ENCODE measurements at places on chromosomes 7 and 10.

DNA sequence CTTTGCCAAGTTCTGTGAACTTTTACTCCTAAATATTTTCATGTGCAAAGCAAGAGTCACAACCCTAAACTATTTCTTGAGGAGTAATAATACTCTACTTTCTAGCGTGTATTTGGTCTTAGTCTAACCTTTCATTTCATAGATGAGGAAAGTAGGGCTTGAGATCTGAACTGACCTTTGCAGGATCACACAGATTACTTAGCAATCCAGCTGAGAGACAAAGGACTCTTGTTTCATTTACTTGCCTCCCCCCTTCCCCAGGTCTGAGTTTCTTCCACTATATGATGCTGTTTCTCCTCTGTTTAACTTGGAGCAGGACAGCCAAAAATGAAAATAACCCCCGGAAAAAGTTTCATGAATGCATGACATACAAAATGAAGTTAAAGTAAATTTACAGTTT, 75.3 kb upstream of the PTN start:
- DNase-seq = no peak

DNA sequence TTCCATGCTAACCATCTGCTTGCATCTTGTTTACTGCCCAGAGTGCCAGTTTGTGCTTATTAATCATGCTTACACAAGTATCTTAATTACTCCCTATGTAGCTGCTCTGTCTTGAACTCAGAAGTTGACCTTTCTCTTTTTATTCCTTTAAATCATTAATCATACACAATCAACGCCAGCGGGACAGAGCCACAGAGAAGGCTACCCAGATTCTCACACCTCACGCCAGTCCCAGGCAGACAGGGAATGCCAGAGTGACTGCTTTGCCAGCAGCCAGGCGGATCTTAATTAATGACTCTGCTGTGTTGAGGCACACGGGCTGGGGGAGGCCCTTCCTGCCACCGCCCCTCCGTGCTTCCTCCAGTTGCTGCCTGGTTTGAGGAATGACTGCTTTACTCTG, 229.4 kb downstream of the LRMDA start:
- no peak for DNase-seq

GRCh38 chr7:131897016-131897789, 340.8 kb upstream of the PODXL start:
- DNase-seq = no peak

DNA sequence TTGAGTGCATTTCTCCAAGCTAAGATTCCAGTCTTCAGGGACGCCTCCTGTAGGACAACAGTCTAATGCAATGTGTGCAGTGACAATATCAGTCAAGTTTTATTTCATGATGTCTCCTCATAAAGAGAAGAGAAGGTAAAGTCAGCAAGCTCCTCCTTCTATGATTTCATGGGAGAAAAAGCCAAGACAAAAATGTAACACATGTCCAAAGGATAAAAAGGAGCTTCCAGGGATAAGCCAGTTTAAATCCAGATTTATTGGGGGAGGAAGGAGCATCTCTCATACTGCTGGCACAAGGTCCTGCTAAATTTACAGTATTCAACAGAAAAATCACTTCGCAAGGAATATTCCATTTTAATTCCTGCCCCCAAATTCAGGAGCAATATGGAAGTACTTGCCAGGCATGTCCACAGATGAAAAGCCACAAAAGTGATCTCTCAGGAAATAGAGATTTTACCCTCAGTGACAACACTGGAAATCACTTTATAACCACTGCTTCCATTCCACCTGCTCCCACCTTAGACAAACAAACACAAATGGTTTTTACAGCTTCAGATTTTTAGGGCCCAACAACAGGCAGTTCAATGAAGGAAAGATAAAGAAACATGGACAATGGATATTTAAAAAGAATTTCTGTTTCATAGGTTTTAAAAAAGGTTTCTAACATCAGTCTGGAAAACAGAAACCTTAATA, 677.5 kb upstream of the C7orf33 start:
- no peak for DNase-seq

GRCh38 chr7:157432541-157432956, 95.7 kb downstream of the DNAJB6 start:
- peak; percentile 79 for DNase-seq

GRCh38 chr10:69375307-69376151, 41.2 kb downstream of the TACR2 start:
- no peak for DNase-seq

DNA sequence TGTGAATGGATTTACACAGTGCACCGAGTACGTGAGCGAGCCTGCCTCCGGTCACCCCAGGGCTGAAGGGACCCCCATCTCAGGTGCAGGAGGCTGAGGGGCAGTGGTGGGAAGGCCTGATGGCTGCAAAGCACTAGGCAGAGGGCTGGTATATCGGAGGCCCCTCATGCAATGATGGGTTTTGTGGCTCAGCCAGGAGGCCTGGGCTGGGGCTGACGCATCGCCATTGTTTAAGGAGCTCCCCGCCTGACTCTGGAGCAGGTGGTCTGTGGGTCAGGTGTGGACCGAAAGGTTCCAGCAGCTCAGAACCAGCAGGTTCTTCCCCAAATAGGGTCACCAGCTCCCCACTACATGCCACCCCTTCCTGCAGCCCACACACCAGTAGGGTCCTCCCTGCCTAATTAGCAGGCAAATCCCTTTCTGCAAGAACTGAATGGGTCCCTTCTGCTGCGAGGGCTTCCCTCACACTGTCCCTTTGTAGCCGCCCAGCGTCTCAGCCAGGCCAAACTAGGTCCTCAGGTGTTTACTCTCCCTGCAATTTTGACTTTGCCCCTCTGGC, 33.0 kb downstream of the OAT start:
- no peak for DNase-seq
